ENCODE measurements at places on chromosomes 3 and 15. TPM values are rescaled to one million over a fixed set of nuclear protein-coding genes. Genes with fewer than 3 reads are reported as not detected.

CD86 gene
- 0.49 TPM for total RNA-seq

DNA sequence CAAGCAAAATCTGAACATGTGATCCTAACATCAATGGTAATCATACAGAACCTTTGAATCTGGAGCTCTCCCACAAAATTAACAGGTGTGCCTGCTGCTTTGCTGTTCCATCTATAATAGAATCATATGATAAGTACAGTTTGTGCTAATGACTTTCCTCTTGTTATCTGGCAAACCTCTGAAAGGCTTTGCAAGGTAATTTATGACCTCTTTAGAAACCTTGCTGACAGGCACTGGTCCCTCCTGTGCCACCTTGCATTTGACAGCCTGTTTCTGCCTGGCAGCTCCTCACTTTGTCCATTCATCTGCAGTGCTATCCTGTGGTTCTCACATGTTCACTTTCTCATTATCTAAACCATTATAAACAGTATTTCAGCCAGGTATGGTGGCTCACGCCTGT, 10.2 kb upstream of the HTR3C start:
- no peak for DNase-seq

GRCh38 chr15:93312891-93313486, 224.0 kb upstream of the RGMA start:
- DNase-seq = no peak

CCDC13 gene
- 0.32 TPM for total RNA-seq

- no peak for DNase-seq
Measured at GRCh38 chr3:16399473-16399872, 114.0 kb downstream of the RFTN1 start.

CACNA2D3 gene
- total RNA-seq = not detected

HIGD2B gene
- total RNA-seq = not detected

CNTN6 gene
- not detected for total RNA-seq

SH2D7 gene
- not detected for total RNA-seq

- peak; percentile 28 for DNase-seq
Measured at GRCh38 chr3:173893066-173893465, 495.5 kb downstream of the NLGN1 start.

HTR3E gene
- total RNA-seq = not detected

SRGAP3 gene
- total RNA-seq = 17.9 TPM

DNA sequence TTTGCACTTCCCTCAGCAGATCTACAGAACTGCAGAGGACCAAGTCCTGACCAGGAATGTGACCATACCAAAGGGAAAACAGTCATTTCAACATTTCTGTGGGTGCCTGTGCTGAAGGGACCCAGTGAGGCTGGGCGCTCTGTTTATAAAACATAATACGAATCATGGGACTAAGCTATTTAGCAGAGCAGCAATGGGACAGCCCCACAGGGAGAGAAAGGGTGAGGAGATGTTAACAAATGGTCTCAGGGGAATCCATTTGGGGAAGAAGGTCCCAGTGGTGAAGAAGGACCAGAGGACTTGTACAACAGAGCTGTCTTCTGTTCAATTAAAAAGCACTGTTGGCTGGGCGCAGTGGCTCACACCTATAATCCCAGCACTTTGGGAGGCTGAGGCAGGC, 1025.4 kb downstream of the FHIT start:
- DNase-seq = no peak

GRCh38 chr15:72584006-72584405, 70.5 kb upstream of the GOLGA6B start:
- no peak for DNase-seq

DNA sequence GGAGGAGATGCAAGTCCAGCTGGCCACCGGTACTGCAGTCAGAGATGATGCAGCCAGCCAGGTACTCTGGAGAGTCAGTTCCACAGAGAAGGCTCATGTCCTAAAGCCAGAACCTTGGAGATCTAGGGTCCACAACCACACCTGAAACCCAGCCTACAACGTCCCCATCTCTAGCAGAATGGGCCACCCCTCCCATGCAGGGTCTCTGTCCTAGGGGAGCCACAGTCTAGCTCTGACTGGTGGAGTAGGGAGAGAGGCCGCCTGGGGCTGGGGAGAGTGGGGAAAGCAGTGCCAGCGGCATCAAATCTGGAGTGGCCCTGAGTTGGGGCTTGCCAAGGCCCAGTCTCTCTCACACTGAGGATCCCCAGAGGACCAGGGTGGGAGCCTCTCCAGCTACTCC, 43.5 kb downstream of the PTH1R start:
- DNase-seq = no peak

DNA sequence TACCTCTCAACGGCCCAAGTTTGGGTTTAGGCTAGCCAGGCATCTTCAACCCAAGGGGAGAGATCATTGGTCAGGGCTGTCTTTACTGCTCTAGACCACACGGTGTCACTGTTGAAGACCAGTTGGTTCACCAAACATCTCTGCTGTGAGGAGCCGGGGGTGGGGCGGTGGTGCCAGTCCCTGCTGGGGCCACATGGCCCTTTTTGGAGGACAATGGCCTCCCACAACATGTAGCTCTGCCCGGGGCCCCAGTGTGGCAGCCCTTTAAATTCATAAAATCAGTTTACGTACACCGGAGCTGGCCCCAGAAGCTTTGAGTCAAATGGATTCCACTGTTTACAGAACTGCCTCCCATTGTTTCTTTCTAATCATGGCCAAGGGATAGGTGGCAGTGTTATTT, 19.1 kb upstream of the TM4SF18 start:
- peak; percentile 58 for DNase-seq

Data from foreskin keratinocyte (primary cell).